Esophagus muscularis mucosa (tissue), 4 donors: ENCODE measurements at places on chromosomes 7 and 10. TPM values are rescaled to one million over a fixed set of nuclear protein-coding genes. Genes with fewer than 3 reads are reported as not detected.

PYROXD2 gene
- total RNA-seq: 10.2 TPM

MRC1 gene
- total RNA-seq: 39.9 TPM

DNA sequence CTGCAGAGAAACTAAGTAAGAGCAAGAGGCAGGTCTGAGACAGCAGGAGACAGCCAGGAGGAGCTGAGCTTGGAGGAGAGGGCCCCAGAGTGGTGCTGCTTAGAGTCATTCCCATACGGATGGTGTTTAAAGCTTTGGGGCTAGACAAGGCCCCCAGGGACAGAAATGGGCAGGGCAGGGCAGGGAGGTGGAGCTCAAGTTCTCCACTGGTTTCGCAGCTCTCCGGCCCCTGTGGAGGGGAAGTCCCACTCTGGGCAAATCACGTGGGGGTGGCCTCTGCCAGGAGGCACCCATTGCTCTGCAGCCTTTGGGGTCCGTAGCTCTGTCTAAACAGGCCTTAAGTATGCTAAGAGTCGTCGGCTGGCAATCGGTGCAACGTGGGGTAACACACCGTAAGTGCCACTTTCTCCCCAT, 1.0 kb upstream of the PTPRE start:
- no peak overlapping the region for H3K27ac ChIP-seq
- no peak overlapping the region for H3K4me3 ChIP-seq
- no peaks in the 10 kb centered on the region for H3K36me3 ChIP-seq
- peaks cover 25% of the 10 kb centered on the region for H3K4me1 ChIP-seq
- peaks cover 51% of the 10 kb centered on the region for H3K27me3 ChIP-seq

- DNase-seq: no peak
- no peak overlapping the region for H3K27ac ChIP-seq
- H3K4me1 ChIP-seq: no peaks in the 10 kb centered on the region
- no peaks in the 10 kb centered on the region for H3K36me3 ChIP-seq
These were observed 80.8 kb downstream of the ZNF467 start for GRCh38 chr7:149692557-149692982.

- no peak overlapping the region for H3K4me3 ChIP-seq
- H3K4me1 ChIP-seq: no peaks in the 10 kb centered on the region
- H3K36me3 ChIP-seq: no peaks in the 10 kb centered on the region
- H3K27me3 ChIP-seq: no peaks in the 10 kb centered on the region
These were observed 143.3 kb upstream of the KAT6B start for GRCh38 chr10:74683067-74683466.

DNA sequence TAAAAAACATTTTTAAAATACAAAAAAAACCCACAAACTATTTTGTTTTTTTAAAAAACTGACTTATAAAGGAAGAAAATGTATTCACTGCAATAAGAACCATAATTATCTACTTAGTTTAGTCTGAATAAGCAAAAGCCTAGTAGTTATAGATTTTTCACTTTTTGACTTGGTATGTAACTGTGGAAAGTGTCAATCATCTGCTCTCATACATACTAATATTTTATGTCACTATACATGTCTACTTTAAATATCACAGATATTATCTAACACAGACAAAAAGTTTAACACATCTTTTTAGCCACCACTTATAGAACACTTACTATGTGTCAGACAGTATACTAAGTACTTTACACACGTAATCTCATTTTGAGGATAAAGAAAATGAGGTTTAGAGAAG, 3.2 kb upstream of the JMJD1C start:
- no peak for DNase-seq
- no peak overlapping the region for H3K27ac ChIP-seq
- no peaks in the 10 kb centered on the region for H3K36me3 ChIP-seq

GRCh38 chr7:37480041-37481031, 31.7 kb upstream of the ELMO1 start:
- H3K36me3 ChIP-seq: no peaks in the 10 kb centered on the region
- H3K27me3 ChIP-seq: no peaks in the 10 kb centered on the region
